Natural killer cell treated with Interleukin-12 subunit alpha and Interleukin-12 subunit beta and Interleukin-15 and Interleukin-18, amount 100 ng/mL, for 72 hours (primary cell): ENCODE measurements at places on chromosomes 12 and 14.

- no peak for DNase-seq
Measured at GRCh38 chr12:90122681-90123080, 414.0 kb upstream of the ATP2B1 start.

GRCh38 chr14:68458840-68459469 is 333.9 kb downstream of the ZFP36L1 start:
- no peak for DNase-seq

- no peak for DNase-seq
Measured at GRCh38 chr12:93106910-93107309, 177.8 kb upstream of the EEA1 start.

- no peak for DNase-seq
Measured at GRCh38 chr14:75823334-75823733, 158.5 kb downstream of the TGFB3 start.

- no peak for DNase-seq
Measured at GRCh38 chr14:77470224-77470870, 12.5 kb downstream of the AHSA1 start.

DNA sequence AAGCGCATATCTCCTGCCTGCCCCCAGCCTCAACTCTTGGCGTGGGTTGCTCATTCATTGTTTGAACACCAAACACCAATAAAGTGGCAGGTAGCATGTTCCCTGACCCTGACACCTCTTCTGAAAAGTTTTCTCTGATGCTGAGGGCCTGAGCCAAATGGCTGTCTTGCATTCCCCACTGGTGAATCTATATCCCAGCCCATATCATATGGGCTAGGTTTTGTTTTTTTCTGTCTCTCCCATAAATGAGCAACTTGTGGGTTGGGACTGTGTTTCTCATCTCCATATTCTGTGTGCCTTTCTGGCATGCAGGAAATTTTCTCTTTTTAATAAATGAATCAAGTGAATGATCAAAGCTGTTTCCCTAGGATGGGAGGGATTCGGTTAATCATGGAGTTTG is 5.0 kb downstream of the MYO1A start:
- no peak for DNase-seq

DNA sequence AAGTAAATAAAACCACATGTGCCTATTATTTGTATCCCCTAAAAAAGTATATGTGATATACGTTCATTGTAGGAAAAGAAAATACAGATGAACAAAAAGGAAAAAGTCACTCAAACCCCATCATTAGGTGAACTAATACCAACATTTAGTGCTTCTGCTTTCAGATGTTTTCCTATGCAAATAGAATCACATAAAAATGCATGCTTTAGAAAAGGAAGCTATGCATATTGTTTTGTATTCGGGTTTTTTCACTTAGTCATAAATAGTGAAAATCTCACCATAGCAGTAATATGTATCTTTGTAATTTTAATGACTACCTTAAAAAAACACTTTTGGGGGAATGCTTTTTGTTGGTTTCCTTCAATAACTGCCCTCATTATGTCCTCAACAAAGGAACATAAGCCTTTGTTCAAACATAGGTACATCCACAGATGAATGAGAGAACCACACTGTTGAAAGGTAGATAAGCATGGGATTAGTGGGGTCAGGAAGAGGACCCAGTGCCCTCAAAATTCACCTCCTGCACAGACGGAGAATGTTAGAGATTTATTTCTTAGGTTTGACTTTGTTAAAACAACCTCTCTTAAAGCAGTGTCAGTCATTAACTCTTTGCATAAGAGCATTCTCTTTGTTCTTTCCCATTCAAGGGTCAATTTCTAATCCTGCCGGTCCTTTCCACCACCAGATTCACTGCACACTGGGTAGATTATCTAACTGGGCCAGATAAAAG is 6.5 kb downstream of the AMDHD1 start:
- no peak for DNase-seq

DNA sequence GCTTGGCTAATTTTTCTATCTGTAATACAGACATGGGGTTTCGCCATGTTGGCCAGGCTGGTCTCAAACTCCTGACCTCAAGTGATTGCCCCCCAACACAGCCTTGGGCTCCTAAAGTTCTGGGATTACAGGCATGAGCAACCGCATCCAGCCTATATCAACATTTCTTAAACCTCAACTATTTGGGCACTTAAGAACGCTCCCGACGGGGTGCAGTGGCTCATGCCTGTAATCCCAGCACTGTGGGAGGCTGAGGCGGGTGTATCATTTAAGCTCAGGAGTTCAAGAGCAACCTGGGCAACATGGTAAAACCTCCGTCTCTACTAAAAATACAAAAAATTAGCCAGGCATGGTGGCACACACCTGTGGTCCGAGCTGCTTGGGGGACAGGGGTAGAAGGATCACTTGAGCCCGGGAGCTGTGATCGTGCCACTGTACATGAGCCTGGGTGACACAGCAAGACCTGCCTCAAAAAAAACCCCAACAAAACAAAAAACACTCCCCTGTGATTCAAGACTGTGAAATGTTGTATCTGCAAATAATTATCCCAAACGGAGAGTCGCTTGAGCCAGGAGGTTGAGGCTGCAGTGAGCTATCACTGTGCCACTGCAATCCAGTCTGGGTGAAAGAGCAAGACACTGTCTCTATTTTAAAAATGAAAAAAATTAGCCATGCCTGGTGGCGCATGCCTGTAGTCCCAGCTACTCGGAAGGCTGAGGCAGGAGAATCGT is 21.5 kb downstream of the PPTC7 start:
- no peak for DNase-seq

DNA sequence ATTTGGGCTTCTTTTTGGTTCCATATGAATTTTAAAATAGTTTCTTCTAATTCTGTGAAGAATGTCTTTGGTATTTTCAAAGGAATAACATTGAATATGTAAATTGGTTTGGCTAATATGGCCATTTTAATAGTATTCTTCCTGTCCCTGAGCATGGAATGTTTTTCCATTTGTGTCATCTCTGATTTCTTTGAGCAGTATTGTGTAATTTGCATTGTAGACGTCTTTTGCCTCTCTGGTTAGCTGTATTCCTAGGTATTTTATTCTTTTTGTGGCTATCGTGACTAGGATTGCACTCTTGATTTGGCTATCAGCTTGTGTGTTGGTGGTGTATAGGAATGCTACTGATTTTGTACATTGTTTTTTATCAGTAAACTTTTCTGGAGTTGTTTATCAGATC is 601.9 kb downstream of the SNAPC1 start:
- no peak for DNase-seq

GRCh38 chr12:91240386-91241095 is 57.9 kb upstream of the DCN start:
- no peak for DNase-seq

DNA sequence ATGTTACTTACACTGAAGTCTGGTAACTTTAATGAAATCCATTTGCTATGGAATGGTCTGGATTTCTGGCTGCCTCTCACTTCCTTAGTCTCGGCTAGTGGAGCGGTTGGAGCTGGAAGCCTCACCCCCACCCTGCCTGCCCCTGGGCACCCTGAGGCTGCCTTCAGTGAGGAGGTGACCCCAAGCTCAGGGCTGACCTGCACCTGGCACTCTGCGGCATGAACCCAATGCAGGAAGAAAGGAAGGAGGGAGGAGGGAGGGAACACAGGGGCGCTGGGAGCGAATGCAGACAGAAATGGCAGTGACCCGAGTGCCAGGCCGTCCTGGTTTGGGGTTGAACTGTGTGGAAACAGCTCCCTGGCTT is 353.1 kb downstream of the TMEM121 start:
- DNase-seq = no peak

DNA sequence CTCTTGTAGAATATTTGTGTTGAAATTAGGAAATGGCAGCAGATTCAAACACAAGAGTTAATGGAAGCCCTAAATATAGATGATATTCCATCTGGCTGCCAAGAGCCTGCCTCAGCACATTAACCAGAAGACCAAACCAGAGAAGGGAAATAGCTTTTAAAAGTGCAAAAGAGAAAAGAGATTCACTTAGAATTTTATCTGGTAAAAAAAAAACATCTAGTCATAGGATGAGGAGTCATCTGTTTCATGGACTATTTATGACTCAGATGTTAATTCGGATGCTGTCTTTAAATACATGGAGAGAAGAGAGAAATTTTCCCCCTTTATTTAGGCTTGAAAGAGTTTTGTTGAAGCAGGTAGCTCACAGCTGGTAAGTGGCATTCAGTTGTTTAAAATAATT is 201.6 kb upstream of the NUDT4 start:
- no peak for DNase-seq

DNA sequence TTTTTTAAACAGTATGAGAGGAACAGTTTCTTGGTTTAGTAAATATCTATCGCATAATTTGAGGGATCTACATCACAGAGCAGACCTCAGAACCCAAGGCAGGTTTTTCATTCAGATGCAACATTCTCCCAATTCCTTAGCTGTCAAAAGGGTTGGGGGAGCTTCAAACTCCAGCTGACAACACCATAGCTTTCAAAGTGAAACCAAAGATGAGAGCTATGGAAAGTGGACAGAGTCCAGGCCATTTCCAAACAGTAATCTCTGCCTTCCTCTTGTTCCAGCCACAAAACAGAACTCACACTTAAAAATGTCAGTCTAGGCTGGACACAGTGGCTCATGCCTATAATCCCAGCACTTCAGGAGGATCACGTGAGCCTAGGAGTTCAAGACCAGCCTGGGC is 87.8 kb downstream of the SPRING1 start:
- DNase-seq = no peak

DNA sequence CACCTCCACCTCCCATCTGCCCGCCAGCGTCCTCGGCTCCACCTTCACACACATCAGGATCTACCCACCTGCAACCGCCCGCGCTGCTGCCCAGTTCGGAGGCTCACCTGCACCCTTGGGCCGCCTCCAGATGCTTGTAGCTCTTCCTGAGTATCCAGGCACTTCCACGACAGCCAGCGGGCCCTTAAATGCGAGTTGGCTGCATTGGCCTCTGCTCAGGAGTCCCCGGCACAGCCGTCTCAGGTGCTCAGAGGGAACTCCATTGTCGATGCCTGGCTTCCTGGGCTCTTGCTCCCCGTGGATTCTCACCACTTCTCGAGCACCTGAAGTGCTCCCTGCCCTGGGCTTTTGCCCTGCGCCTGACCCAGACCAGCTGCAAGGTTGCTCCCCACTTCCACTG is 21.9 kb upstream of the CDCA4 start:
- DNase-seq = no peak
